ENCODE measurements at places on chromosomes 3 and 15.

DNA sequence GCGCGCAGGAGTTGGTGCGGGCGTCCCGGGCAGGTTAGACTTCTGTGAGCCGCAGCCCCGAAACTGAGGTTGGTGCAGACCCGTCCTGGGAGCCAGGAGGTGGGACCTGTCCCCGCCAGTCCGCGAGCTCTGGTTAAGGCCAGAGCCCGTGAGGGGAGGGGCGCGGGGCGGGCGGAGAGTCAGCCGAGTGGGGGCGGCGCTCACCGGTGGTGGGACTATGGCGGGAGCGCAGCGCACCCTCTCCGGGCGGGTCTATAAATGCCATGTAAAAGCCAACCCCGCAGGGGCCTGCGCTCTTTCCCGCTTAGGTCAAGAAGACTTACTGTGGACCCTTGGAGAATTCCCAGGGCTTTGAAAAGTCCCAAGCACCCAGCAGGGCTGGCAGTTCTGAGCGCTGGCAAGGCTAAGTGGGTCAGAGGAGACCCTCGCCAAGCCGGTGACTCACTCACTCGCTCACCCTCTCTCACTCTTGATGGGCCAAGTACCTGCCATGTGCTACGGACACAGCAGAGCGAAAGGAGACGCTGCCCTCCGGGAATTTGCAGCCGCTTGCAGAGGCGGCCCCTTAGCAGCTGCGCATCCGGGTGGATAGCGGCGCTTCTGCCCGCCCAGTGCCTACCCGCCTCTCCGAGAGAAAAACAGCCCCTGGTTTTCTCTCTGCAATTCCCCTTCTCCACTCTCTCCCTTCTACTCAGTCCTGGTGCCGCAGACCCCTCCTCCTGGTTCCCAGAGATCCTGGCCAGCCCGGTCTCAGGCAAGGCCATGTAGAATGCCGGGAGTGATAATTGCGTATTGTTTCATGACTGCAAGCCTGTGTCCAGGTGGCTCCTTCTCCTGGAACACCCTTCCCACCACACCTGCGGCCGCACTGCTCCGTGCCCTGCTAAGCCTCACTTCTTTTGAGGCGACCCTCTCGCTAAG is at the start of gene ALDH1L1:
ALDH1L1 (minus strand) TSS at position 110 of the 921 bp plus-strand sequence. CDS start 19,607 bp downstream, outside the sequence.
- no peak for DNase-seq

DNA sequence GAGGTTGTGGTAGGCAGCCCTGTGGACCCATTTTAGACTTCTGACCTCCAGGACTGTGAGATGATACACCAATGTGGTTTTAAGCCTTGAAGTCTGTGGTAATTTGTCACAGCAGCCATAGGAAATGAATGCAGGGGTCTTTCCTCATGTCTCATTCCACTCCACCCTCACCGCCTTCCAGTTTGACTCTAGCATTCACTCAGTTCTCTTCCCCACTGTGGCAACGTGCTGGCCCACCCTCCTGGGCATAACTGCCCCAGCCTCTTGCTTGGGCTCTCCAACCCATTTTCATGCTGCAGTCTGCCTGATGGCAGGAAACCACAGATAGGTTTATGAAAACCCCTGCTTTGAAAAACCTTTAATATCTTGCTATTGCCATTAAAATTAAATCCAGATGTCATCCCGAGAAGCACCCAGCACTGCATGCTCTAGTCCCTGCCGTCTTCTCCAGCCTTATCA is 7.3 kb upstream of the TRNT1 start:
- no peak for DNase-seq

- DNase-seq, result no peak
Observed at GRCh38 chr3:155102329-155102728, 22.2 kb downstream of the MME start.

DNA sequence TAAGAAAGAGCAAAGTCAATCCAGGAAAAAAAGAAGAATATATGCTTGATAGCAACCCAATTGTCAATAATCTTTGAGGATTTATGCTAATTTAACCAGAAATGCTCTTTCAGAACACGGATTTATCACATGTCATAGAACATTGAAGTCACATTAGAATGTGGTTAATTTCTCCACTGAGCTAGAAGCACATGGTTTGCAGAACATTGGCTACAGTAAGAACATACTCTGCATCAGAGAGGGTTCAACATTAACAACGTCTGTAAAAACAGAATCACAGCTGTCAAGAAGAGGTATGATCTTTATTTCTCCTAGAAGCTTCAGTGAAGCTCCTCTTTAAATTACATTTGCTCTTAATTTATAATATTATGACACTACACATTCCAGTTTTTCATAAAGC is 619.7 kb upstream of the AGTR1 start:
- no peak for DNase-seq

- no peak for DNase-seq
Observed at GRCh38 chr3:185677146-185677829, 91.2 kb downstream of the SENP2 start.

DNA sequence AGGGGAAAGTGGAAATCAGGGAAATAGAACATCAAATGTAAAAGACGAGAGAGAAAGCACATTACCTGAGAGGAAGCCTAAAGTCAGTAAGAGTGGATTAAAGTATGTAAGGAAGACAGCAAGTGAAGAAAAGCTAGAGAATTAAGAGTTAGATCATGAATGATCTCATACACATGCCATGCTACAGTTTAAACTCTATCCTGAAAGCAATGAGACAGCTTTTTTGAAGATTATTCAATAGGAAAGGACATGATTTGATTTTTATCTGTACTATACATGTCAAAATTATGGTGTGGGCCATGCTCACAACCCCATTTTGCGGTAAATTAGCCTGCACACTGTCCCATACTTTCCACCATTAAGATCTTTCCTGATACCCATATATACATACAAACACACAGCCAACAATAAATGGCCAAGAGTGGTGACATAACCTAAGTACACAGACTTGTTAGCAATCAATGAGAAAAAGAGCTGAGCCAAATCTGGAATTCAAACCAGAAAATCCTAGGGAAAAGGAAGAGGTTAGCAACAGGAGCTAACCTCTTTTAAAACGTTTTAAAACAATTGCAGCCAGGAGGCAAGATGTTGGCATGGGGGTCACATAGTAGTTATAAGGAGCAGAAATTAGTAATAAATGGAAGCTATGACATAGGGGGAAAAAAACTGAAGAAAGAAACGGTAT is 4.5 kb downstream of the MYO9A start:
- no peak for DNase-seq

DNA sequence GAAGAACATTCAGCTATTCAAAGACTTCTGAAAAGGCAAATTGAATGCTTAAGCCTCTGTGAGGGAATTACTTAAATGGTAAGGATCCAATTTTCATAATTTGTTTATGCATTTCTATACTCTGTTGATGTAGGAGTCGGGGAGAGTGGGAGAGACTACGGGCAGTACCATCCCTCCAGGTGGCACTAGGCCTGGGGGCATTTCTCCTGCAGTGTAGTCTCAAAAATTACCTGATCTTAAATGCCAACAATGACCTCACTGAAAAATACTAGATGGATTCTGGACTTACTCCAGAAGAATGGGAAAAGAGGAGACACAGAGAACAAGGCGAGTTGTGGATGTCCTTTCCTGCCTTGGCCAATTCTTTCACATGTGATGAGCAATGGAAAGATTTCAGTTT is 77.8 kb upstream of the PLXND1 start:
- DNase-seq, result no peak
